ENCODE measurements at places on chromosomes 16 and 17.

DNA sequence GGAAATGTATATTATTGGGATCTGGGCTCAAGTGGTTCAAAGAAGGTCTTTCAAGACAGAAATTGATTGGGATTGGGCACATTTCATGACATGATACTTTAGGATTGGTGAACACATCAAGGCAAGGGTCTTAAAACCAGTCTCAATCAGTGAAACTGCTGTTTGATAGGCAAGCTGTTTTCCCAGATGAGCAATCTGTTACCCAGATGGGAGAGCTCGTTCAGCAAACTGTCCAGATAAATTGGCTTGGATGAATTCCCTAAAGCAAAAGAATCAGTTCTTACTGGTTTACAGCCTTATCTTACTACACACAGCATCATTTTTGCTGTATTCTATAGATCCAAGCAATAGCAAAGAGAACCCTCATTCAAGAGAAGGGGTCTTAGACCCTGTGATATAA lies 31.0 kb upstream of the CNEP1R1 start:
- no peak for DNase-seq

DNA sequence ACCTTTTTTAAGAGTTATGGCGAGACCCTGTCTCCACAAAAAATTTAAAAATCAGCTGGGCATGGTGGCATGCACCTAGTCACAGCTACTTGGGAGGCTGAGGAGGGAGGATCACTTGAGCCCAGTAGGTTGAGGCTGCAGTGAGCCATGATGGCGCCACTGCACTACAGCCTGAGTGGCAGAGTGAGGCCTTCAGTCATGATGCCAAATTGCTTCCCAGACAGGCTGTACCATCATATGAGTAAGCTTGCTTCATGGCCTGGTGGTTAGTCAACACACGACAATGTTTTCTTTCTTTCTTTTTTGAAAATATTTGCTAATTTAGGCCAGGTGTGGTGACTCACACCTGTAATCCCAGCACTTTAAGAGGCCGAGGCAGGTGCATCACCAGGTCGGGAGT lies 12.5 kb downstream of the NTAN1 start:
- DNase-seq, result no peak

DNA sequence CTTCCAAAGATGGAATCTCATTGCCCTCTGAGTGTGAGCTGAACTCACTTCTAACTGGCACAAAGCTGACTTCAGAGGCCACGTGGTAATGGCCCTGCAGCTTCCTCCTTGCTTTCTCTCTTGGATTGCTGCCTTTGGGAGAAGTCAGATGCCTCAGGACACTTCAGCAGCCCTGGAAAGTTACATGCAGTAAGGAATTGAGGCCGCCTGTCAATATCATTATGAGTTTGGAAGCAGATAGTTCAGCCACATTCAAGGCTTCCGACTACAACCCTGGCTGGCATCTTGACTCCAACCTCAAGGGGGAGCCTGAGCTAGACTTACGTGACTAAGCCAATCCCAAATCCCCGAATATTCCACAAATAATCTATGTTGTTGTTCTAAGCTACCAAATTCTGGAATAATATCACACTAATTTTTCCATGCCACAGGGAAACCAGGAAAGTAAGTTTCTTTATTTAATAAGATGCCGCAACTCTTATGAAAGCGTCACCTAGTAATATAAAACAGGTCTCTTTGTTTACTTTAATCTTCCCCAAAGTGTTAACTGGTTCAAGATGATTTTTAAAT lies 13.6 kb downstream of the CEP20 start:
- DNase-seq, result no peak

DNA sequence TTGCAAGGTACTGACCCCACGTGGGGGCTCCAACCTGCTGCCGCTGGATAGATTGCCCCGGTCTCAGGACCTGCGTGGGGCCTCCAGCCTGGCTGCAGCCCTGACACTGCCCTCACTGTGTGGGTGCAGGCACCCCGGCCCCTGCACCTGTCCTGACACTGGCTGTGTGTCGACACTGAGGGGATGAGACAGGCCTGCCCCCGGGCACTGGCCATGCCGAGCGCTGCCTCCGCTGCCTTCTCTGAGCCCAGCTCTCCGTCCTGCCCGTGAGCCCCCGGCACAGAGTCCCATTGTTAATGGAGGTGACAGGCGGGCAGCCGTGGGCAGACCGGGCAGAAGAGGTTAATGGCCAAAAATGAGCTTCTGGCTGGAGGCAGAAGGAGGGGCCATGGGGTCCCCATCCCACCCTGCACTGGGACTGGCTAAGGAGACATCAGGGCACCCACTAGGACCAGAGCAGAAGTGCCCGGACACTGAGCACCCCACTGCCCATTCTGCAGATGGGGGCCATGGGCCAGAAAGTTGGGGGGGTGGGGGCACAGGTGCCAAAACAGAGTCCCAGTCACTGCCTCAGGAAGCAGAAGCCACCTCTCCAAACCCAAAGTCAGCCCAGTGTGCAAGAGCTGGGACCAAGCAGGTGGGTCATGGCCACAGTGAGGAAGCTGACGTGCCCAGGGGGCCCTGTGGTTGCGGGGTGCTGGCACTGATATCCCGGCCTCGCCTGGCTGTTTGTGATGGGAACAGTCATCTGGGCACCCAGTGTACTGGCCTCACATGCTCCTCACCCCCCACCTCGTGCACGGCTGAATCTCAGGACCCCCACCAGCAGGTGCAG lies 2.5 kb upstream of the PRR35 start:
- no peak for DNase-seq

DNA sequence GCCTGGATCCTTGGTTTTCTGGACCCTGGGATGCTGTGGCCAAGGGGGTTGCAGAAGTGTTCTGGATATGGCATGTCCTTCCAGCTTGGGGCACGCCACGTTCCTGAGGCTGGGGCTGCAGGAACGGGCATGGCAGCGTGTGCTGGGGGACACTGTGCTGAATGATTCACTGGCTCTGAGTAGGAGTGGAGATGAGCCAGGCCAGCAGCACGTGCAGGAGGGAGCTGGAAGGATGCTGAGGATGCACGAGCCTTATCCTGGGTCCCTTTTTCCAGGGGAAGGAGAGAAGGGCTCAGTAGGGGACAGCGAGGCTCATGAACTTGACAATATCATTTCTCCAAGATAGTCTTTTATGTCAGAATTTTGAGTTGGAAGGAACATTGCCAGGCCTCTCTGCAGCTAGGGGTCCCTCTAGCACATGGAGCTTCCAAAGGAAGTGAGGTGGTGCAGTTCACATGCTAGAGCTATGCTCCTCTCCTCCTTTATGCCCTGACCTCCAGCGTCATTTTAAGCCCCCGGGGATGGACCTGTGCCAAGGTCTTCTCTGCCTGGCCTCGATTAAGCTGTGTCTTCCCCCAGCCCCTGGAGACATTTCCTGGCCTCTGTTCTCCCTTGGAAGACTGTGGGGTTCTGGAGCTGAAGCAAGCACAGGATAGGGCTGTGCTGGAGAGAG lies 125.9 kb downstream of the OR1D5 start:
- no peak for DNase-seq

DNA sequence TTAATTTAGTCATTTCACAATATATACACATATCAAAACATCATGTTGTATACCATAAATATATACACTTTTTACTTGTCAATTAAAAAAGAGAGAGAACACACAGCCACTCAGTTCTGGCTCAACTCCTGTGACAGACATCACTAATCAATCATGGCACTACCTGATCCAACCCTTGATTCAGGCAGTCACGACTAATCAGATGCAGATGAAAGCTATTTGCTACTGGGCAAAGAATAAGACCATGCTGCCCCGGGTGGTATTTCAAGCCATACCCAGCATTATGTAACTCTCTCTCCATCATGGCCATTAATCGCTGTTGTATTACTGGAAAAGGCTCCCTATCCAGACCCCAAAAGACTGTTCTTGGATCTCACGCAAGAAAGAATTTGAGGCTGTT lies 345.7 kb downstream of the HAPSTR1 start:
- DNase-seq, result no peak

DNA sequence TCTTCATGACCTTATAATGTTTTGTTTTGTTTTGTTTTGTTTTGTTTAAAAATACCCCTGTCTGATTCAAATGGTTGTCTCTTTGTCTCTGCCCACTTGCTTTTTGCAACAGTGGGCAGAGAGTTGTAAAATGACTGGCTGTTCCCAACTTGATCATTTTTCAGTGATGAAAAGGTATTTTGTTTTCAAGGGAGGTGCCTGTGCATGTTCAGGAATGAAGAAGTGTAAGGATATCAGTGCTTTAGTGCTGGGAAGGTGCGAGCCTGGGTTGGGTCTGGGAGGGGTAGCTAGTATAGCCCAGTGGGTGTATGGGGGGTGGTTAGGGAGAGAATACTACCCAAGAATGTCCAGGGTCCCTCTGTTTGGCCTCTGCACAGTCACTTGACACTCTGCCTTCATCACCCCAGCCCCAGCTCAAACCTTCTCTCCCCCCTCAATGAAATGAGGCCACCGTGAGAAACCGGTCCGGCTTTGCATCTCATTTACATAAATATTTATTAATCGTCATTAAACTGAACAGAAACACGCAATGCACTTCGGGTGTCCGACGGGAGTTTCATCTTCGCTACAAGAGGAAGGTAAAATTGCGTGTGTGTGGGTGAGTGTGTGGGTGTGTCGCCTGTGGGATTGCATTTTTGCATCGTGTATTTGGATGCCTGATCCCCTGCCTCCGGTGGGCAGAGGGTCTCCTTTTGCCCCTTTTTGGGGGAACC lies 4.3 kb downstream of the NEUROD2 start:
- DNase-seq, result no peak

DNA sequence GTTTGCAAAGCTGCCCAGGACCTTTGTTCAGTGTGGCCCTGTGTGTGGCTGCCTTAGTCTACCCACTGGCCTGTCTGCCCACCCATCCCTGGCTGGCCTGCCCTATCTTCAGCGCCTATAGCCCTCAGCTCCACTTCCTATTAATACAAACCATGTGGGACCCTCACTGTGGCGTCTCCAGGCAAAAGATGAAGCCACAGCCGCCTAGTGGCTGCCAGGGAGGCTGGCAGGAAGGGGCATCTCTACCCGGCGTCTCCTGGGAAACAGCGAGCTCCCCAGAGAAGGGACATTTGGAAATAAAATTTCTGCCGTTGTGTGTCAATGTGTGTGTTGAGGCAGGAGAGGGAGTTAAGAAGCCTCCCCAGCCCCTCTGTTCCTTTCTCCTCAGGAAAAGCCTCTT lies 31.5 kb downstream of the NEUROD2 start:
- no peak for DNase-seq

GRCh38 chr17:77611791-77612502 lies 346.6 kb upstream of the TNRC6C start:
- DNase-seq, result no peak

- DNase-seq, result no peak
These were observed 350.6 kb downstream of the CDH11 start for GRCh38 chr16:64771273-64771672.

DNA sequence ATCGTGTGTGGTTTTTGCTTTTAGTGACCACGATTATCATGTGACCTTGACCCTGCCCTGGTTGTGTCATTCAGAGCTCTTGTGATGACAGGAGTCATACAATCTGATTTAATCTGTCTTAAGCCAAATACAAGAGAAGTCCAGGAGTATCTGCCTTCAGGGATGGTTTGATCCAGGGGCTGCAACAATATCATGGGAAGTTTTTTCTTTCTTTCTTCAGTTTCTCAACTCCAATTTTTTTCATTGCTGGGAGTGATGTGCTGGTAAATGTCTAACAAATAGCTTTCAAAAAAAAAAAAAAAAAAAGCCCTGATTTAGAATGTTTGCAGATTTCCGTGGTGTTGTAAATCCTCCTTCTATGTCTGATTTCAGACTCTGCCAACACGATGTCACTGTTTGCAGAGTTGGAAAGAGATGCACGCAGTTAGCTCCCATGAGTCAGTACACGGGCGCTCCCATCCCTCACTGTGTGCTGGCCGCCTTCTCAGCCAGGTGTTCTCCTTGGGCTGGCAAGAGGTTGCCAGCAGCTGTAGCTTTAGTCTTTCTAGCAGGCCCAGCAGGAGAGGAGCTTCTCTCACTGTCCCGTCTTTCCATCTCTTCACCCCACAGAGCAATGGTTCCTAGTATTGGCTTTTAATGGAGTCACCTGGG lies 229.7 kb downstream of the SNX29 start:
- DNase-seq, result no peak

GRCh38 chr17:1773696-1774181 lies 11.9 kb downstream of the SERPINF1 start:
- no peak for DNase-seq

- no peak for DNase-seq
These were observed 368.2 kb downstream of the SLC39A11 start for GRCh38 chr17:72724267-72724666.

Data from activated T-cell treated with anti-CD3 and anti-CD28 coated beads, Interleukin-2, amount 50 U/mL, for 1 hour (primary cell).